ENCODE measurements at places on chromosomes 13 and 19.
A peak's percentile ranks its signal among the peaks of the same experiment; 100 is the strongest.

- DNase-seq = no peak
Measured at GRCh38 chr13:25806264-25806974, 245.4 kb downstream of the SHISA2 start.

GRCh38 chr13:84654654-84655275, 772.5 kb upstream of the SLITRK1 start:
- no peak for DNase-seq

DNA sequence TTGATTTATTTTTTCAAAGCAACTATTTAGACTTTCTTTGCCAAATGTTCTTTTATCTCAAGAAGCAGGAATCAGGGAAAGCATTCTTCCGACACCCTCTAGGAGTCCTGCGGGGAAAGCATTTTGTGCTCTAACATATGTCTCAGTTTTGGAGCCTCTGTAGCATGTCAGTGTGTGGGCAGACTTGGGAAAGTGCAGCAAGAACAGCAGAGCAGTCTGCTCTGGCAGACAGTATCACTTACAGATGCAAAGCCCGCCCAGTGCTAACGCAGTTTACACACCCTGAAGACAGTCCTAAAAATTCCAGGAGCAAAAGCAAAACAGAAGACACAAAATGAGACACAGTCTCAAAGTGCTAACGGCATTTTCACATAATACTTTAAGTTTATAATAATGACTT, 393.5 kb downstream of the KLF12 start:
- DNase-seq = no peak

DNA sequence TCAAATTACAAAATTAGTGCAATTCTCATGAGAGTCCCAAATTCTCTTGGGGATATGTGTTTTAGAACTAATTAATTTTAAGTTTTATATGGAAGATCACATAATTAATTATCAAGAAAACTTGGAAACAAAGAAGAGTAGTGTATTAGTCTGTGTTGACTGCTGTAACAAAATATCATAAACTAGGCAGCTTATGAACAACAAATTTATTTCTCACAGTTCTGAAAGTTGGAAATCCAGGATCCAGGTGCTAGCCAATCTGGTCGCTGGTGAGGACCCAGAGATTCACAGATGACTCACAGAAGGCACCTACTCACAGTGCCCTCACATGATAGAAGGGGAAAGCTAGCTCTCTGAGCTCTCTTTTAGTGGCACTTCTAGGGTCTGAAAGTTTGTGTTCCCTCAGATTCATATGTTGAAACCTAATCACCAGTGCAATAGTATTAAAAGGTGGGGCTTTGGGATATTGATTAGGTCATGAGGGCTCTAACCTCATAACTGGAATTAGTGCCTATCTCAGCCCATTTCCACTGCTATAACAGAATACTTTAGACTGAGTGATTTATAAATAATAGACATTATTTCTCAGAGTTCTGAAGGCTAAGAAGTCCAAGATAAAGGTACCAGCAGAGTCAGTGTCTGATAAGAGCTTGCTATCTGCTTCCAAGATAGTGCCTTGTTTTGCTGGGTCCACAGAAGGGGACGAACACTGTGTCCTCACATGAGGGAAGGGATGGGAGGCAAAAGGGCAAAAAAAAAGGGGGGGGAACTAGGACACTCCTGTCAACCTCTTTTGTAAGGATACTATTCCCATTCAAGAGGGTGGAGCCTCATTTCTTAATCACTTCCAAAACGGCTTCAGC, 1.5 kb upstream of the ARGLU1 start:
- DNase-seq = peak; percentile 1

GRCh38 chr13:114099918-114100445, 32.4 kb downstream of the RASA3 start:
- DNase-seq = no peak

DNA sequence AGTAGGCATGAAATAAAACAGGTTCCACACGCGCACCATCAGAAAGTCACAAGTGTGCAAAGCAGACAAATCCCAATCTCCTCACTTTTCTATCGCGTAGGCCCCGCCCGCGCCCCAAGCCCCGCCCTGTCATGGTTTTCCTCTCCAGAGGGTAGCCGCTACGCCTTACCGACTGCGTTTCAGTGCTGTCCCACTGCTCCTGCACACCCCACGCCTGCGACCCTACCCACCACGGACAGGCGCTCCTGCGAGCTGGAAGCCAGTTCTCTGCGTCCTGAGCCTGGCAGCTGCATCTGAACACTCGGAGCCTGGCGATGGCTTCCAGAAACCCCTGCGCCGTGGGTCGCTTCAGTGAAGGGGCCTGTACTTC, 379 bp upstream of the ZNF470 start:
- no peak for DNase-seq

DNA sequence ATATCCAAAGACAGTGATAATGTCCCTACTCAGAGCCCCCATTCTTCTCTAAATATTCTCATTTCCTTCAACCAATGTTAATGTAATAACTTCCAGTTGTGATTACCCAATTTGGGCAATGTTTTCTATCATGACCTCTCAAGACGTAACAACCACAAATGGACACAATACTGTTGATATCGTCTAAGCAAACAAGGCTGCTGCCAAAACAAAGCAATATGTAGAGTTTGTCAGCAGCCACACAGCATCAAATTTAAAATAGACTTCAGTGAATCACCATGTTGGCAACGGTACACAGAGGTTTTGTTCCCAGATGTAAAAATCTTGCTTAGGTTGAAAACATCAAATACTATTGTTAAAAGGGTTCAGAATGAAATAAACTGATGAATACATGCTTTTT, 205.1 kb downstream of the DACH1 start:
- no peak for DNase-seq

- DNase-seq = no peak
Measured at GRCh38 chr13:48185018-48185417, 48.0 kb upstream of the ITM2B start.
